ENCODE measurements at places on chromosomes 4 and X.

DNA sequence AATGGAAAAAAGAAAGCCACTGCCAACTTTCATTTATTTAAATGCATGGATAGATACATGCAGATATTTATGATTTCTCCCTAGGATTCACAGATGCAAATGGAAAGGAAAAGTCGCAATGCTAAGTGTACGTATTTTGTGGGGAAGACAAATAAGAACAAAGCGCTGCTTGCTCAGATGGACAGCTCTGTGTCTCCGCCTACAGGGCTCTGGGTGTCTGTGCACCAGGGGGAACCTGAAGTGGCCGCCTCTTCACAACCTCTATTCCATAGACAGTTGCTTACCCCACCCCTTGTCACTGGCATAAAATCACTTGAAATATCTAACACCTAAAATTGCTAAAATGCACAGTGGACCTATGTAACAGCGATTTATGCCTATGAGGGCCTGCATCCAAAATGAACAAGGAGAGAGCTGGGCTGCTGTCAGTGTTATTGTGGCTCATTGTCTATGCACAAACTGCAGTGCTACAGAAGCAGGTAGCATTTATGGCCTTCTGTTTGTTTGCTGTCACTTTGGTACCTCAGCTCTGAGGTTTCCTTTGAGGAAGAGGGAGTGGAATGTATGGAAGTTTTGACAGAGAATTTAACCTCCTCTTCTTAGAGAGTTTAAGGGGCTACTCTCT is 58.6 kb upstream of the PAGE1 start:
- peak; percentile 3 for DNase-seq
- no peaks in the 10 kb centered on the region for H3K27me3 ChIP-seq
- no peak overlapping the region for H3K4me3 ChIP-seq
- no peaks in the 10 kb centered on the region for H3K36me3 ChIP-seq
- no peaks in the 10 kb centered on the region for H3K4me1 ChIP-seq

- H3K36me3 ChIP-seq, result no peaks in the 10 kb centered on the region
- H3K4me3 ChIP-seq, result no peak overlapping the region
- H3K27me3 ChIP-seq, result no peaks in the 10 kb centered on the region
- no peak overlapping the region for H3K27ac ChIP-seq
These were observed 42.4 kb downstream of the SLC7A11 start for GRCh38 chr4:138199568-138200235.

GRCh38 chr4:150769248-150769647 is 187.3 kb downstream of the MAB21L2 start:
- no peaks in the 10 kb centered on the region for H3K36me3 ChIP-seq
- DNase-seq, result no peak
- no peaks in the 10 kb centered on the region for H3K4me1 ChIP-seq
- no peaks in the 10 kb centered on the region for H3K27me3 ChIP-seq

- no peak for DNase-seq
- H3K27me3 ChIP-seq, result no peaks in the 10 kb centered on the region
- H3K4me3 ChIP-seq, result no peak overlapping the region
These were observed 117.2 kb upstream of the DDX53 start for GRCh38 chrX:22882543-22882942.

- no peak overlapping the region for H3K4me3 ChIP-seq
- no peaks in the 10 kb centered on the region for H3K4me1 ChIP-seq
- no peaks in the 10 kb centered on the region for H3K27me3 ChIP-seq
- no peak overlapping the region for H3K27ac ChIP-seq
These were observed 123.0 kb downstream of the ZNF827 start for GRCh38 chr4:145815626-145816025.

- H3K4me1 ChIP-seq, result no peaks in the 10 kb centered on the region
- DNase-seq, result peak; percentile 81
- H3K27ac ChIP-seq, result peak overlapping the region; percentile 88
- no peaks in the 10 kb centered on the region for H3K36me3 ChIP-seq
- H3K27me3 ChIP-seq, result no peaks in the 10 kb centered on the region
These were observed 10.1 kb downstream of the DLG3 start for GRCh38 chrX:70454441-70455365.

GRCh38 chr4:83568062-83568461 is 32.2 kb downstream of the GPAT3 start:
- no peak overlapping the region for H3K4me3 ChIP-seq
- H3K4me1 ChIP-seq, result no peaks in the 10 kb centered on the region
- H3K27me3 ChIP-seq, result no peaks in the 10 kb centered on the region
- no peak overlapping the region for H3K27ac ChIP-seq
- DNase-seq, result no peak

DNA sequence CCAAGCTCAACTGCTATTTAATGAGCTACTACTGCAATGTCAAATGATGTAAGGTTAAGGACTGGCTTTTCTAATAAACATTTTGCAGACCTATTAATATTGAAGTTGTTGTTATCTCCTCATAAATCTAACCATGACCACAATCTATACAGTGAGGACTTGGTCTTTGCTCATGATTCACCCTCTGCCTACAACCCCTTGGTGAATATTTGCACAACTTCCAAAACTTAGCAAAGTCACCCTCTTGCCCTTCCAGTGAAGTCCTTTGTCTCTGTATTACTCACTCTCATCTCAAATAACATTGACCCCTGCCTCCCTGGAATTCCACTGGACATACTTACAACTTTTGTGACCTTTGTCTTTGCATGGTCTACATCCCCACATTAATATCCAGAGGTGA is 204.5 kb downstream of the KCNIP4 start:
- H3K4me3 ChIP-seq, result no peak overlapping the region
- no peak overlapping the region for H3K27ac ChIP-seq
- no peak for DNase-seq
- H3K27me3 ChIP-seq, result no peaks in the 10 kb centered on the region
- no peaks in the 10 kb centered on the region for H3K4me1 ChIP-seq

- H3K27ac ChIP-seq, result no peak overlapping the region
- no peak overlapping the region for H3K4me3 ChIP-seq
- DNase-seq, result no peak
These were observed 411.0 kb downstream of the EPHA5 start for GRCh38 chr4:65259296-65259695.

DNA sequence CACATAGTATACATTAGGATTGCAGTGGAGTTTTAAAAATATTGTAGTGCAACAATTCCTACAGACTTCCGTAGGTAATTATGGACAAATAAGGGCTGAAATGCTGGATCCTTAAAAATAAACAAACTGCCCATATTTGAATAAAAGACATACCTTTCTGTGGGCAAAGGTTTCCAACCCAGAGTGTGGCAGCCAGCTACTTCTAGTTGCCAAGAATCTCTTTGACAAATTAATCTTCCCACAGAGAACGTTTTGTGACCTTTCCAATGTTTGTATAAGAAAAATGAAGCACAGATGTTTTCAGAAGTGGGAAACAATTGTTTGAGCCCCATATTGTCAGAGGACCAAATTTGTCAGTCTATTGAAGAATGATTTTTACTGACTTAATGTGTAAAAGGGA is 21.1 kb downstream of the GRPR start:
- H3K36me3 ChIP-seq, result no peaks in the 10 kb centered on the region
- no peaks in the 10 kb centered on the region for H3K4me1 ChIP-seq
- no peak overlapping the region for H3K4me3 ChIP-seq
- H3K27me3 ChIP-seq, result no peaks in the 10 kb centered on the region

- H3K4me1 ChIP-seq, result no peaks in the 10 kb centered on the region
- no peaks in the 10 kb centered on the region for H3K36me3 ChIP-seq
- H3K27me3 ChIP-seq, result no peaks in the 10 kb centered on the region
- H3K27ac ChIP-seq, result no peak overlapping the region
- no peak for DNase-seq
These were observed 130.9 kb downstream of the CBR4 start for GRCh38 chr4:168879188-168879587.

DNA sequence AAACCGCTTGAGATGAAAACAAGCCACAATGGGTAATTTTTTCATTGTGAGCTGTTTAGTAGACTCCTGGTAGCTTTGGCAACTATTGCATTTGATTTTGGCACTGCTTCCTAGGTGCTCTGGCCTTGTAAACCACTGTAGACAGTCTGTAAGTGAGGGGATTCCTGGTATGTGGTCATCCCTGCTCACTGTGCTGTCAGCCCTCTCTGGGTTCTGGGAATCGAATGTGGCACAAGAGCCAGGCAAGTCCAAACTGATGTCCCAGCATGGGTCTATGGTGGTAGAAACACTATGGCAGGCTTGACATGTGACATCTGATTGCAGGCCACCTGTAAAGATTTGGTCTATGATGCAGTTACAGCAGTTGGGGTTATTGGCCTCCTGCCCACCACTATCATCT is 2.5 kb downstream of the USP51 start:
- no peaks in the 10 kb centered on the region for H3K36me3 ChIP-seq
- no peak for DNase-seq
- no peak overlapping the region for H3K27ac ChIP-seq
- no peaks in the 10 kb centered on the region for H3K4me1 ChIP-seq
- H3K27me3 ChIP-seq, result no peaks in the 10 kb centered on the region

- H3K36me3 ChIP-seq, result no peaks in the 10 kb centered on the region
- H3K27ac ChIP-seq, result no peak overlapping the region
- H3K4me1 ChIP-seq, result no peaks in the 10 kb centered on the region
- no peak overlapping the region for H3K4me3 ChIP-seq
- H3K27me3 ChIP-seq, result no peaks in the 10 kb centered on the region
These were observed 83.1 kb upstream of the FTHL17 start for GRCh38 chrX:31154946-31155345.

- H3K27me3 ChIP-seq, result no peaks in the 10 kb centered on the region
- H3K4me3 ChIP-seq, result no peak overlapping the region
- no peaks in the 10 kb centered on the region for H3K4me1 ChIP-seq
- no peak overlapping the region for H3K27ac ChIP-seq
- DNase-seq, result no peak
These were observed 188.3 kb downstream of the SH3BGRL start for GRCh38 chrX:81390237-81390636.

GRCh38 chr4:84451546-84451945 is 47.5 kb downstream of the NKX6-1 start:
- H3K4me1 ChIP-seq, result no peaks in the 10 kb centered on the region
- no peak for DNase-seq
- no peak overlapping the region for H3K4me3 ChIP-seq

DNA sequence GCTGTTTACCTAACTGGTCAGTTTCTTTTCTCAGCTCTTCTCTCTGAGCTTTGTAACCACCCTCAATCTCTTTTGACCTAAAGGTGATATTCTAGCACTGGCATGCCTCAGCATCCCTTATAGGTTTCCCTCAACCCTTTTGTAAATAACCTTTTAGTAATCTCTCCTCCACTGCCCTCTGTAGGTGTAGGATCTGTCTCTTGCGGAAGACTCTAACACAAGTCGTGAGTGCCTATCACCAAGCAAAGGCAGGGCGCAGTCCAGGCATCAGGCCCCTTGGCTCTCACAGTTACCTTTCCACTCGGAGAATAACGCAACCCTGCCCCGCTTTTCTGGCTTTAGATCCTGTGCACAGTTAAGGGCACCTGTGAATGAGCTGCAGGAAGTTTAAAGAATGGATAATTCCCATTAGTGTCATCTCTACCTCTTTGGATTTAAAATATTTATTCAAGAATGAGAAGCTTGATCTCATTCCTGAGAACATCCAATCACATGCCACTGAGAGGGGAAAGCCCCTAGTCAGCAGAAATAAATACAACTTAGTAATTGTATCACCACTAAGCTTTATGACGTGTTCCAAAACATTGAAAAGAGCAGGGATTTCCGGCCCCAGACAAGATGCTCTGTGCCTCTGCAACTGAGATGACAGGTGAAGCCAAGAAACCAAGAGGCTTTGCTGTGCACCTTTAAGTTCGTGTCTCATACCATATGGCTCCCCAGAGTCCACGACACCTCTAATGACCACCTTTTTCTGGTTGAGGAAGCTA is 58.8 kb downstream of the SPINK2 start:
- H3K4me1 ChIP-seq, result no peaks in the 10 kb centered on the region
- no peak for DNase-seq
- no peaks in the 10 kb centered on the region for H3K36me3 ChIP-seq
- H3K4me3 ChIP-seq, result no peak overlapping the region
- peaks cover 3% of the 10 kb centered on the region for H3K27me3 ChIP-seq
- H3K27ac ChIP-seq, result no peak overlapping the region

DNA sequence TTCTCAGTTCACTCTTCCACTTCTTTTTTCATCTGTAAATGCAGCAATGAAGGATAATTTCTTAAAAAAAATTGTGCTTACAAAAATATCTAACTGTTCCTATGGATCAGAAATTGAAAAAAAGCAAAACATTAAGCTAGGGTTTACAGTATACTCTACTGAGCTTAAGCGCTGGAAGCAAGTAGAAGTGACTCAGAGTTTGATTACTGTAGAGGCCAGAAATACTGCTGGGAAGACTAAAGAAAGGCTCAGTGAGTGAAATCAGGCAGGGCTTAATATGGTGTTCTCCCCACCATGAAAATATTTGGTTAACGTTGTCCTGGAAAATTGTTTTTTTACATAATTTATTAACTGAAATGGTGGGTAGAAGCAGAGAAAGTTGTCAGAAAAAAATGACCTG is 1061.8 kb upstream of the GRIA3 start:
- H3K27ac ChIP-seq, result no peak overlapping the region
- no peak overlapping the region for H3K4me3 ChIP-seq
- no peaks in the 10 kb centered on the region for H3K36me3 ChIP-seq
- DNase-seq, result no peak

DNA sequence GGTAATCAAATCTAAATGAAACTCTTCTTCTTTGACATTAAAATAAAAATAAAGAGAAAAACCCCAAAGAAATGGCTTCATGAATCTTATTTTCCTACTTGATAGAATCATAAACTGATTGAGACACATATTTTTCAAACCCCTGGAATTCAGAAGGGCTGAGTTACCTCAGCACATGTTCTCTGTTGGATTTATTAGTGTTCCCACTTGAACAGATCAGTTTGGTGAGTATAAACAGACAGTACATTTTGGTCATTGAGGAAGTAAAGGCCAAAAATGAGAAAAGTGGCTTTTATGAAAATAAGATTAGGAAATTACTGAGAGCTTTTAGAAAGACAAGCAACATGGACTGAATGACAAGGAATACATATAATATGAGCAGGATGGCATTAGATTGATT is 620.4 kb downstream of the ANKRD50 start:
- no peak overlapping the region for H3K27ac ChIP-seq
- no peak overlapping the region for H3K4me3 ChIP-seq
- no peaks in the 10 kb centered on the region for H3K27me3 ChIP-seq
- no peak for DNase-seq

DNA sequence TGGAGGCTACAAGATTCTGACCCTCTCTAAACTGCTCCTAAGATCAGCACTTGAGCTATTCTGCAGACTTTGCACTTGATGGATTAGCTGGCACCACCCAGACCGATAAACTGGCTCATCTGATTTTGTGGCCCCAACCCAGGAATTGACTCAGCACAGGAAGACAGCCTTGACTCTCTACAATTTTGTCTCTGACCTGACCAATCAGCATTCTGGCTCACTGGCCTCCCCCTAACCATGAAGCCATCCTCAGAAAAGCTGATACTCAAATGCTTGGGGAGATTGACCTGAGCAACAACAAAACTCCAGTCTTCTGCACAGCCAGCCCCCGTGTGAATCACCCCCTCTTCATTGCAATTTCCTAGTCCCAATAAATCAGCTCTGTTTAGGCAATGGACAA is 195.4 kb upstream of the PPP1R2C start:
- H3K27me3 ChIP-seq, result no peaks in the 10 kb centered on the region
- H3K27ac ChIP-seq, result no peak overlapping the region
- H3K4me3 ChIP-seq, result no peak overlapping the region
- DNase-seq, result no peak
- no peaks in the 10 kb centered on the region for H3K36me3 ChIP-seq
